ENCODE measurements at places on chromosomes 7 and 10. TPM values are rescaled to one million over a fixed set of nuclear protein-coding genes. Genes with fewer than 3 reads are reported as not detected.

RAPGEF5 gene
- total RNA-seq = 0.13 TPM

LANCL2 gene
- 24.1 TPM for total RNA-seq

METTL27 gene
- not detected for total RNA-seq

DNA sequence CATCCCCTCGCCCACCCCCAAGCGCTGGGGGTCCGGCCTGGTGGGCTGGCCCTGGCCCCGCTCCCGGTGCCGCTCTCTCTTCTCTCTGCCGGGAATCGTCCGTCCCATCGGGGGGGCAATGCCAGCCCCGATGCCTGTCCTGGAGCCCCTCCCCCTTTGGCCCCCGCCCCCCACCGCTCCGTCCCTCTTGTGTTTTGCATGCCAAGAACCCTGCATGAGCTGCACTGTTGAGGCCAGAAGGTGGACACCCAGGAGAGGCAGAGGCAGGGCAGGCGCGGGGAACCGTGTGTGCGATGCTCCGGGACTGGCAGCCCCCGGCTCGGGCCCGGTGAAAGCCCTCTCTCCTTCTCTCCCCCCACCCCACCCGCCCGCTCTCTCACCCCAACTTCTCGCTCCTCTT lies 22.1 kb upstream of the HSPB1 start:
- peaks cover 11% of the 10 kb centered on the region for H3K4me1 ChIP-seq
- no peak for DNase-seq
- H3K27me3 ChIP-seq = peaks cover 15% of the 10 kb centered on the region
- H3K27ac ChIP-seq = no peak overlapping the region
- no peak overlapping the region for H3K4me3 ChIP-seq
- no peaks in the 10 kb centered on the region for H3K36me3 ChIP-seq

DNA sequence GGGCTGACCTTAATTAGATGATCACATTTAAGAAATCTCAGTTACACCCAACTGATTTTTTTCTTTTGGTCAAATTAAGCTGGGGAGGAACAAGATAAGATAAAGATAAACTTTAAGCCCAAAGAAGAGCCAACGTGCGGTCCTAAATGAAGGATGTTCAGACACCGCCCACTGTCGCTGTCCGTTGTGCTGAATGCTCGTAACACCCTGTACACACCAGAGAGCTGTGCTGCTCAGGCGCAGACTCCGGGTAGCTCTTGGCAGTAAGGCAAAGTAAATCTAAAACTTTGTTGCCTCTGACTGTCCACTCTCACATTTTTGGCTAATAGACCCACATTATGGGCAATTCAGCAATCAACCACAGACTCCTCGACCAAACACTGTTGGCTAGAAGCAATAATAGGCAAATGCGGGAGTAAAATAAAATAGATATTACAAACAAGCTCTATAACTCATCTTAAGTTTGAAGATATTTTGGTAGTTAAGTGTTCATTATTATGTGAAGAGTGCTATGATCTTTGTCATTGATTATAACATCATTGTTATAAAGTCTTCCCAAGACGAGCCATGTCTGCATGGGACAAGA lies 57.1 kb downstream of the PLPP4 start:
- H3K4me1 ChIP-seq = no peaks in the 10 kb centered on the region
- H3K27me3 ChIP-seq = no peaks in the 10 kb centered on the region
- H3K36me3 ChIP-seq = no peaks in the 10 kb centered on the region
- H3K4me3 ChIP-seq = no peak overlapping the region
- DNase-seq = no peak
- H3K27ac ChIP-seq = no peak overlapping the region

- DNase-seq = no peak
- H3K36me3 ChIP-seq = no peaks in the 10 kb centered on the region
- H3K4me3 ChIP-seq = no peak overlapping the region
- H3K4me1 ChIP-seq = no peaks in the 10 kb centered on the region
- no peak overlapping the region for H3K27ac ChIP-seq
Measured at GRCh38 chr10:115827231-115828009, 445.6 kb downstream of the GFRA1 start.
